ENCODE measurements at places on chromosomes 6 and 20. TPM values are rescaled to one million over a fixed set of nuclear protein-coding genes. Genes with fewer than 3 reads are reported as not detected.

ENPP5 gene
- 5.7 TPM for total RNA-seq

HLA-DQB1 gene
- 4.6 TPM for total RNA-seq

DNA sequence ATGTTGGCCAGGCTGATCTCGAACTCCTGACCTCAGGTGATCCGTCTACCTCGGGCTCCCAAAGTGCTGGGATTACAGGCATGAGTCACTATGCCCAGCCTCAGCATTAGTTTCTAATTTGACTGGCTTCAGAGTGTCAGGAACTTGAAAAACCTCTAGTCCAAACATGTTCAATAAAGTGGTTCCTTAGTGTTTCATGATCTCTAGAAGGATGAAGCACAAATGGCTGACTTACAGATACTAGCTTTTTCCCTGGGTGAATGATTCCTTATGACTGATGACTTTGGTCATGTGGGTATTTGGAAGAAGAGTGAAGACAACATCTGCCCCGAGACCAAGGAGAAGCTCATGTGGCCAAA, 16.4 kb downstream of the GLYATL3 start:
- DNase-seq, result no peak

DNA sequence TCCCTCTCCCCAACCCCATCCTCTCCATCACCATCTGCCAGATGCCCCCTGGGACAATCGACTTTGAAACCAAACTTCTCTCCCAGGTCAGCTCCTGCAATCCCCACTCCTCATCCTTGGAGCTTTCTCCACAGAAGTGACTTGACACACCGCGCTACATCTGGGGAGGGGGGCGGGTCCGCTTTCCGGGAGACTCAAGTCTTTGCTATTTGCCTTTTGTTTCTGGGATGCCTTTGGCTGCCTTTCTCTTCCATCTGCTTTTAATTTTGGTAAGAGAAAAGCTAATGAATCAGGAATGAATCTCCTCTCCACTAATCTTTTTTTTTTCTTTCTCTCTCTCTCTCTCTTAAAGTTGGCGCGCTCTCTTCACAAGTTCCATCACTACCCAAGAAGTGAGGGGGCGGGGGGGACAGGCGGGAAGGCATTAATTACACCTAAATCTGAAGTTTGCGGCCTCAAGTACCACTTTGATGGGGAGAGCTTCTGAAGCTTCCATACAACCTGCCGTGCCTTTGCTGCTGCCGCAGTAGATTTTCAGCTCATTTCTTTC, 664 bp upstream of the TPBG start:
- DNase-seq, result no peak

GRCh38 chr6:156273065-156273711, 504.0 kb upstream of the ARID1B start:
- DNase-seq, result no peak

DNA sequence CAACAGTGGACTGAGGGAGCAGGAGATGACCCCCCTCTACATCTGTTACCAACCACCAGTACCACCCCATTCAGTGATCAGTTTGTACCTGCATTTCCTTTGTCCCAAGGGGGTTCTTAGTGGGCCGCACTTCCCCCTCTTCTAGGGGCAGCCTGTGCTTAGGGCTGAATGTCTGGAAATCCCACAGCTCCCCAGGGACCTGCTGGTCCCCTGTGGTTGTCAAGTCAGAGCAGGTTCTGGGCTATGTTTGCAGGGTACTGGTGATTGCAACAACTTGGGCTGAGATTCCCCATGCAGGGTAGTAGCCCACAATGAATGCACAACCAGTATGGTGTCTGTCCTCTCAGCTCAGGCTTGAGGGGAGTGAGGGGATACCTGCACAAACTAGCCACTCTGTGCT, 39.7 kb upstream of the COL10A1 start:
- DNase-seq, result no peak

DNA sequence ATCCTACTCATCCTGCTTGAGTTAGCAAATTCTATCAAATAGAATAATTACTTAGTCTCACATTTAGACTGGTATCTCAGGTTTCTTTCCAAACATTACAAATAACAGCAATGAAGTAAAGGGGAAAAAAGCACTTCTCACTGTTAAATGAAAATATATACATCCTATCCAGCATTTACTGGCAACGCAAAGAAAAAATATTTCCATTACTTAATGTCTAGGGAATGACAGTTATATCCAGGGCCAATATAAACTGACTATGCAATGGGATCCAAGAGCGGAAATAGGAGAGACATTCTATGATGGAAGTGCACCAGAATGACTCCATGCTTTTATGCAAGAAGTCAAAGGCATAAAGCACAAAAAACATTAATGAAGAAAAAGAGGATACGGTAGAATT, 60.3 kb downstream of the ME1 start:
- no peak for DNase-seq
